ENCODE measurements at places on chromosomes 5 and 9. TPM values are rescaled to one million over a fixed set of nuclear protein-coding genes. Genes with fewer than 3 reads are reported as not detected.

GRCh38 chr5:89443508-89443907 lies 560.5 kb upstream of the MEF2C start:
- no peak for DNase-seq

- DNase-seq = no peak
These were observed 9.8 kb downstream of the NHP2 start for GRCh38 chr5:178143901-178144300.

DNA sequence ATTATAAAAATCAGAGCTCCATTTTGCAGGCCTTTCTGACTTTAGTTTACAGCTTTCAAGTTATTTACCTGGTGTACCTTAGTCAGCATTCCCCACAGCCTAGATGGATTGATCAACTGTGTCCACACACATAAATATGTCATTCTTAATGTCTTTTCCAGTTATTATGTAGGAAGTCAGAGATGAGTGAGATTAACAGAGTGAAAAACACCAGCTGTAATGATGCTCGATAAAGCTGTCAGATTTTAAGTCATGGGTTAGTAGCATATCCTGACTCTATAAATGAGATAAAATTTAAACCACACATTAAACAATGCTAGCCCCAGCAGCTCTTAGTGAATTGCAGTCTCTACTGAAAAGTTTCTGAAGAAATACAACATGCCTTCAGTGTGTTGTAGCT lies 48.9 kb downstream of the NUDT12 start:
- no peak for DNase-seq

PIP5KL1 gene
- 2.9 TPM for total RNA-seq

SLC25A2 gene
- 0.39 TPM for total RNA-seq

DNA sequence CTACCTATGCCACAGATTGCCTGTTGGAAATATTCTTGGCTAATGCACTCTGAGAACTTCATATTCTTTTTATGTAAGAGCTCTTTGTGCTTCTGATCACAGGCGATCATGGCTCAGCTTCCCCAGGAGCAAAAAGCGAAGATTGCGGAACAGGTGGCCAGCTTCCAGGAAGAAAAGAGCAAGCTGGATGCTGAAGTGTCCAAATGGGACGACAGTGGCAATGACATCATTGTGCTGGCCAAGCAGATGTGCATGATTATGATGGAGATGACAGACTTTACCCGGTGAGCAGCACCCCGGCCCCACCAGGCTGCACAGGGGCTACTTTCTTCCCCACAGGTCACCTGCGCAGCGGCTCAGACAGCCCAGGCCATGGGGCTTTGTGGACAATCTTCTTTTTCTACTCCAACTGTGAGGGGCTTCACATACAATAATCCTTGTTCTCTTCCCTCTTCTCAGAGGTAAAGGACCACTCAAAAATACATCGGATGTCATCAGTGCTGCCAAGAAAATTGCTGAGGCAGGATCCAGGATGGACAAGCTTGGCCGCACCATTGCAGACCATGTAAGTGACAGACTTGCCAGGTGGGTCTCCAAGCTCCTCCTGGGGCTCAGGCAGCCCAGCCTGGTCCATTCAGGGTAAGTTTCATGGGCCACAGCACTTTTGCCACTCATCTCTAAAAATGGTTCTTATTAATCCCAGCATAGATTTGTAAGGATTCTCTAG lies 55.4 kb upstream of the LRRTM2 start:
- DNase-seq = no peak

DNA sequence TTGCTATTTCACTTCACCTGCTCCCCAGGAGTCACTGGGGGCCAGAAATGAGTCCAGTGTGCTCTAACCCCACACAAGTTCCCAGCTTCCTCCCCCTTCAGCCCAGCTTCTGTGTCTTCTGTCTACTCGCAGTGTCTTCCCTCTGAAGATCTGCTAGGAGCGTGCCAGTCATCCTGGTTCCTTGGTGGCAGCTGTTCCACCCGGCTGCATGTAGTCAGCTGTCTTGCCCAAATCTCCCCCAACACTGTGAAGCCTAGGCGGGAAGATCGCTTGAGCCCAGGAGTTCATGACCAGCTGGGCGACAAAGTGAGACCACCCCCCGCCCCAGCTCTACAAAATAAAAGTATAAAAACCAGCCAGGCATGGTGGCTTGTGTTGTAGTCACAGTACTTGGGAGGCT lies 154.0 kb downstream of the GDNF start:
- no peak for DNase-seq

ZNF462 gene
- total RNA-seq = 27.0 TPM

SVEP1 gene
- 0.29 TPM for total RNA-seq

GRCh38 chr5:75536147-75536546 lies 24.5 kb downstream of the POLK start:
- no peak for DNase-seq

- DNase-seq = no peak
These were observed 84.4 kb upstream of the RARS1 start for GRCh38 chr5:168401880-168402279.

DNA sequence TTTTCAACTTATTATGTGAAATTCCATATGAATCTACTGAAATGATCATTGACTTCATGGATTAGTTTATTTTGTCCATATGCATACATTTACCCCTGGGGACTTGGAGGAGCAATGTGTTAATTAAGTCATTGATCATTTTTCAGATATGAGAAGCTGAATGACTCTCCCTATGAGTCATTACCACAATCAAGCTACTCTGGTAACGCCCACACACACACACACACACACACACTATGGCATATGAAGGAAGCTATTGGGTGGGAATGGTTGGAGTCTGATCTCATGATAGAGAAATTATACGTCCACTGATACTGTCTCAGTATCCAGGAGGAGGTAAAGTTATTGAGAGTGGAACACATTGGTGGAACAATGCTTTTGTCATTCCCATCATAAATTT lies 528.9 kb downstream of the AGTPBP1 start:
- DNase-seq = peak; percentile 71

DNA sequence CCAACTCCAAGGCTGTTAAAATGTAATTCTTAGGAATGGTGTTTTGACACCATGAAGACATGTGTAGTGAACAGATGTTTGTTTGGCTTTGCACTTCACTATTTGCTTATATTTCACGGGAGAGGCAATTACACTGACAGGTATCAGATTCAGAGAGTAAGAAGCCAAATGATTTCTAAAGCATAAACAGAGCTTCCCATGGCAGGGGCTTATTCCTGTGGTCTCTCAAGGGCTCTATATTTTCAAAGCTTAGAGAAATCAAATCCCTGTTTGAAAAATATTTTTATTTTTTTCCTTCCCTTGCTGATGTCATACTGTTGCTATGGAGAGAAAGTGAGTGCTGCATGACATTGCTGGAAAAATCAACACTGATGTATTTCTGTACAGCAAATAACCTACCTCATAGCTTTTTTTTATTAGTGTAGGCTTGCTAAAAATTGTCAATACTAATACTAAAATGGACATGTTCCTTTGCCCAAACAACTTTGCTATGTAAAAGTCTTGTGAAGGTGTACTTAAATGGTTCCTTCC lies 161.4 kb downstream of the GIN1 start:
- DNase-seq = peak; percentile 73

- DNase-seq = no peak
These were observed 2.7 kb downstream of the CDC14B start for GRCh38 chr9:96616817-96617438.

DNA sequence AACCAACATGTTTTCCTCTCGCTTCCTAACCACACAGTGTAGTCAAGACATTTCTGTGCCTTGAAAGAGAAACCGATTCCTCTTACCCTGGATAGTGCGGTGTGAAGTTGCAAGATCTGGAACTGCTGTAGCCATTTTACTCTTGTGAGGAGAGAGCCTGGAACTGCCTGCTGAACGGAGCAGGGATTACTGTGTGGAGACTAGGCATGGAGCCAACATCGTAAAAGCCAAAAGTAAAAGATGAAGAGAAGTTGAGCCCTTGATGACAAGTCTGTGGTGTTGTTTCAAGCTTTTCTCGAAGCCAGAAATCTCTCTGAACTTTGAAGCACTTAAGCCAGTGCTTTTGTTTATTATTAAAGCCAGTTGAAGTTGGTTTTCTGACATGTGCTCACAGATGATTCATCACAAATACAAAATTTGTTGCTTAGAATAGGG lies 110.1 kb upstream of the GRIN3A start:
- DNase-seq = no peak

DNA sequence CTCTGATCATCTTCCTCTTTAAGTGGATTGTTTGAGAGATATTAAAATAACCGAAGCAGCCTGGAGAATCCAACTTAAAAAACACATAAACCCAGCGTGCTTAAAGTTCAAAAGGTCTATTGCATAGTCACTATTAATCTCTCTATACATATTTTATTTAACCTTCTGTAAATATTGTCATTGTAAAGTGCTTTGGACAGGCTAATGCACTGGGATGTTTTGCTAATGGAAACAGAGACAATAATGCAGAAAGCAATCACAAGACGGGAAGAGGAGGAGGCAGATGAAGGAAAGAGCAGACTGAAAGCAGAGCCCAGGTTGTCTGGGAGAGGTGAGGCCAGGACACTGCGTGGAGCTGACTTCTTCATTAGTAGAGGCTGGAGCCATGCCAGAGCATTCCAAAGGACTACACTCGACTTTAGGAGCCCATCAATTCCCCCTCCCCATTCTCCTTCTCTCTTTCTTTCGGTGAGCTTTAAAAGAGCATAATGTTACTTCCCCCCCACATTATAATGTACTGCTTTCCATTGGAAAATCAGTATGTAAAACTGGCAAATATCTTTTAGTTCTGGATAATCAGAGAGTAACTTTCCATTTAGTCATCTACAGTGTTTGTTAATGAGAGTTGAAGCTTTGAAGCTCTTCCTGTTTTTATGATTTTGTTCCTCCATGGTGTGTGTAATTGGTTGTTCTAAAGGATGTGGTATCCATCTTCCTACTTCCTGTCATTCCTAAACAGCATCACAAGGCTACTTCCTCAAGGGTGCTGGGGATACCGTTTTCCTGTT lies 307.3 kb upstream of the MPDZ start:
- peak; percentile 75 for DNase-seq

EIF4E1B gene
- not detected for total RNA-seq

GRCh38 chr5:104612005-104612404 lies 1049.4 kb upstream of the NUDT12 start:
- DNase-seq = no peak

DNA sequence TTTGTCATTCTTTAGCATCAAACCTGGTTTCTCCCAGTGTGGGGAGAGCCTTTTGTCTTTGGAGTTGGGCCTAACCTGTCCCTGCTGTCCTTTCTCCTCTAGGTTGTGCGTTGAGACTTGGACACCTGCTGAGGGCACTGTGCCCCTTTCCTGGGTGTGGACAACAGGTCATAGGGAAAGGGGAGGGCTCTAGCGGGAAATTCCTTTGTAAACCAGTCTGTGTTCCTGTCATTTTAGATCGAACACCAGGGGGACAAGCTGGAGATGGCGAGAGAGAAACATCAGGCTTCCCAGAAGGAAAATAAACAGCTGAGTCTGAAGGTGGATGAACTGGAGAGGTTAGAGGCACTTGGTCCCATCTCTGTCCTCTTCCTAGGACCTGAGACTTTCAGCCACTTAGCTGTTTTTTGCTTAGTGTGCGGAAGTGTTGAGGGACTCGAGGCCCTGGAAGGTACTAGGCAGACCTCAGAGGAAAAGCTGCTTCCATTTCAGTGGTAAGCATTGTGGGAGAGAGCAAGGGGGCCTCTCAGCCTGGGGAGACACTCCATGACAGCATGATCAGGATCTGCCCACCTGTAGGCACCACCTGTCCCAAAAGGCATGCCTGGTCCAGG lies 8.6 kb upstream of the GLE1 start:
- DNase-seq = peak; percentile 8

- DNase-seq = no peak
These were observed 74.1 kb downstream of the STX17 start for GRCh38 chr9:99980598-99980997.

DNA sequence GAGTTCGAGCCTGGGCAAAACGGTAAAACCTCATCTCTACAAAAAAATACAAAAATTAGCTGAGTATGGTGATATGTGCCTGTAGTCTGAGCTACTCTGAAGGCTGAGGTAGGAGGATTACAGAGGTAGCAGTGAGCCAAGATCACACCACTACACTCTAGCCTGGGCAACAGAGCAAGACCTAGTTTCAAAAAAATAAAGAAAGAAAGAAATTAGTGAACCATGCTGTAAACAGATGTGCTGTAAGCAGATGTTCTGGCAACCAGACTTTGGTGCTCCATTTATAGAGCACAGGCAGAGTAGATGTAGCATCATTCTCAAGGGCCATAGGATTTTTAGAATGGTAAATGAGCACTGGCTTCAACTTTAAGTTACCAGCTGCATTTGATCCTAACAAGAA lies 115.4 kb downstream of the ST8SIA4 start:
- no peak for DNase-seq

- peak; percentile 37 for DNase-seq
These were observed 42.6 kb downstream of the HACD4 start for GRCh38 chr9:20988671-20989315.

DNA sequence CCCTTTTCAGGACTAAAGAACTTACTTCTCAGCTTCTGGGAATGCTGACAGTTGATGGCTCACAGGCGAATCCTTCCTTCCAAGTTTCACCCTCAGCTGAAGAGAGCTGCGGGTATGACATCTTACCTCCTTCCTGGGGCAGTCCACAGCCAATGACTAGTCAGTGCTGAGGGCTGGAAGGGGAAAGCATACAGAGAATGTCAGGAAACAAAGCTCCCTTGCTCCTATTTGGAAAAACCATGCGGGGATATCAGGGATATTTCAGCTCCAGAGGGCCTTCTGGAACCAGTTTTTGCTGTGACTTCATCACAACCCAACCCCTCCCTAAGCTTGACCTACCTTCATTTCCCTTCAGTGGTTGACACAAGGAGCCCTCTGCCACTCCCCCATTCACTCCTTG lies 15.7 kb downstream of the FTMT start:
- no peak for DNase-seq

GRCh38 chr5:40429258-40430100 lies 250.2 kb upstream of the PTGER4 start:
- DNase-seq = peak; percentile 86

DNA sequence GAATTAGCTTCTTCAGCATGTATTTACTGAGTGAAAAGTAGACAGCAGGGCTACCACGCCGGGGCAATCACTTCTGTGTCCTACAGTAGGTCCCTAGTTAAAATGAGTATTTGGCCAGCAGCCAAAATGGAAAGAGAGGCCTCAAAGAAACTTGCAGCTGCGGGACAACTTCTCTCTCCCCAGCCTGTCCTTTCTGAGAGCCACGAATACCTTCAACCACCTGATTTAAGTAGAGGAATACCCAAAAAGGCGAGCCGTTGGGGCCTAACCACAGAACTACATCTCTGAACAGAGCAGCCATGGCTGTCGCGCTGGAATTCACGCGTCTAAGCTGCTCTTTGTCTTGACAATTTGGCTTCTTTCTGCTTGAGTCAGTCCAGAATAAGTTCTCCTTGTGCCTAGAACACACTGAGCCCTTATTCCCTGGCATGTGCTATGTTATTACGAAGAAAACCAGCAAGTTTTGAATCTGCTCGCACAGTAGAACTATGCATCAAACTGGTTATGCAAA lies 43.8 kb upstream of the GOLPH3 start:
- DNase-seq = no peak

Data from endothelial cell of umbilical vein (primary cell).